ENCODE measurements at places on chromosomes 2 and 18.

DNA sequence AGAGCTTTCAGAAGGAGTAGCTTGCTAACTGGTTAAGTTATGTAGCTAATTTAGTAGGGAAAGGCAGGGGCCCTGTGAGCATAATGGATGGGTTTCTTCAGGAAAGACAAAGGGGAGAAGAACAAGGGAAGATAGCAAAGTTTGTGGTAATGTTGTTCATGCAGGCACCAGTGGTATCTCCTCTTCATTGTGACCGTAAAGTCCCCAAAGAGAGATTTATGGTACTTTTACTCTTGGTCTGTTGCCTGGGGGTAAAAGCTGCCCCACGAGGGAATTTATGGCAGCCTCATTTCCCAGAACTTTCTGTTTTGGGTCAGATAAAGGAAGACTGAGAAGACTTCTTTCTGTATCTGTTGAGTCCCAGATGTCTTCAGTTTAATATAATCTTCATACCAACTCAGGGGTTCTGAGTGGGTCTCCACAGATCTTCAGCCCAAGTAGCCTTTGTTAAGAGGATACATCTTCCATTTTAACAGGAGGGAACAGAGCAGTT is 27.5 kb downstream of the MALT1 start:
- H3K4me3 ChIP-seq = no peak overlapping the region
- H3K36me3 ChIP-seq = no peaks in the 10 kb centered on the region
- H3K4me1 ChIP-seq = no peaks in the 10 kb centered on the region
- no peak for DNase-seq
- no peak overlapping the region for H3K27ac ChIP-seq

- H3K27ac ChIP-seq = no peak overlapping the region
- DNase-seq = no peak
- no peaks in the 10 kb centered on the region for H3K27me3 ChIP-seq
- H3K4me3 ChIP-seq = no peak overlapping the region
Observed at GRCh38 chr18:76430636-76431035, 64.4 kb downstream of the ZNF516 start.

GRCh38 chr2:26088038-26088643 is 54.3 kb downstream of the RAB10 start:
- no peak overlapping the region for H3K4me3 ChIP-seq
- H3K4me1 ChIP-seq = no peaks in the 10 kb centered on the region
- H3K27ac ChIP-seq = no peak overlapping the region
- no peaks in the 10 kb centered on the region for H3K27me3 ChIP-seq
- H3K36me3 ChIP-seq = no peaks in the 10 kb centered on the region

GRCh38 chr18:36419900-36420531 is 122.5 kb downstream of the FHOD3 start:
- H3K27me3 ChIP-seq = no peaks in the 10 kb centered on the region
- H3K36me3 ChIP-seq = no peaks in the 10 kb centered on the region
- H3K27ac ChIP-seq = peak overlapping the region; percentile 3
- no peaks in the 10 kb centered on the region for H3K4me1 ChIP-seq
- no peak for DNase-seq

GRCh38 chr2:152467677-152468410 is 132.9 kb downstream of the FMNL2 start:
- no peaks in the 10 kb centered on the region for H3K36me3 ChIP-seq
- no peak for DNase-seq
- no peaks in the 10 kb centered on the region for H3K27me3 ChIP-seq
- peak overlapping the region; percentile 78 for H3K27ac ChIP-seq
- no peak overlapping the region for H3K4me3 ChIP-seq
- H3K4me1 ChIP-seq = peaks cover 9% of the 10 kb centered on the region

GRCh38 chr2:12068796-12069538 is 322.5 kb downstream of the LPIN1 start:
- H3K4me3 ChIP-seq = no peak overlapping the region
- no peaks in the 10 kb centered on the region for H3K4me1 ChIP-seq
- H3K27ac ChIP-seq = no peak overlapping the region
- no peaks in the 10 kb centered on the region for H3K36me3 ChIP-seq
- H3K27me3 ChIP-seq = no peaks in the 10 kb centered on the region

GRCh38 chr2:64141674-64142405 is 2.4 kb downstream of the PELI1 start:
- H3K36me3 ChIP-seq = no peaks in the 10 kb centered on the region
- peak overlapping the region; percentile 90 for H3K4me3 ChIP-seq
- peak overlapping the region; percentile 99 for H3K27ac ChIP-seq
- no peaks in the 10 kb centered on the region for H3K27me3 ChIP-seq
- H3K4me1 ChIP-seq = peaks cover 4% of the 10 kb centered on the region

DNA sequence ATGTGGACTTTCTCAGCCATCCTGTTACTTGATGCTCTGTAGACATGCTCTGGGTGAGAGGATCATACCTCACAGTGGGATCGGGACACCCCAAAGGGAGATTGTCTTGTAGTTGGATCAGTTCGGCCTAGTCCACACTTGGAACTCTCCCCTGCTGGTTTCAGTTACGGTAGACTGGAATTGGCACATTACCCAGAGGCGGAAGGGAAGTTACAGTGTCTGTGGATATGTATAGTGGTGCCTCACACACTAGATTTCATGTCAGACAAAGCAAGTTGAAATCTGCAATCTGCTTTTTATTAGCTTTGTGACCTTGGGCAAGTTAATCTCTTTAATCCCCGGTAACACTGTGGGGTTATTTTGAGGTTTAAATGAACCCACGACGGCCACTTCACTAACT is 16.2 kb upstream of the CTAGE1 start:
- H3K27me3 ChIP-seq = no peaks in the 10 kb centered on the region
- H3K27ac ChIP-seq = no peak overlapping the region
- H3K4me3 ChIP-seq = no peak overlapping the region
- H3K4me1 ChIP-seq = no peaks in the 10 kb centered on the region
- DNase-seq = no peak

DNA sequence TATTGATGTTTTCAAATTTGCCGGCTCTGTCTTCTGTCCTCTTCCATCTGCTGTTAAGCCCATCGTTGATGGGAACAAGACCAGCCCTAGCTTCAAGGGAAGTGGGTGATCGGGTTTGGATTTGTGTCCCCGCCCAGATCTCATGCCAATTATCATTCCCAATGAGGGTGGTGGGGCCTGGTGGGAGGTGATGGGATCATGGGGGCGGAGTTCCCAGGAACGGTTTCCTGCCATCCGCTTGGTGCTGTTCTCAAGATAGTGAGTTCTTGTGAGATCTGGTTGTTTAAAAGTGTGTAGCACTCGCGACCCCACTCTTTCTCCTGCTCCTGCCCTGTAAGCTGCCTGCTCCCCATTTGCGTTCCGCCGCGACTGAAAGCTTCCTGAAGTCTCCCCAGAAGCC is 9.5 kb downstream of the ASB18 start:
- no peaks in the 10 kb centered on the region for H3K4me1 ChIP-seq
- DNase-seq = no peak
- no peaks in the 10 kb centered on the region for H3K27me3 ChIP-seq
- H3K36me3 ChIP-seq = no peaks in the 10 kb centered on the region
- no peak overlapping the region for H3K27ac ChIP-seq

- no peak overlapping the region for H3K27ac ChIP-seq
- H3K4me3 ChIP-seq = no peak overlapping the region
- no peaks in the 10 kb centered on the region for H3K27me3 ChIP-seq
- H3K36me3 ChIP-seq = no peaks in the 10 kb centered on the region
- H3K4me1 ChIP-seq = no peaks in the 10 kb centered on the region
Observed at GRCh38 chr2:186101616-186102015, 363.0 kb downstream of the FSIP2 start.

DNA sequence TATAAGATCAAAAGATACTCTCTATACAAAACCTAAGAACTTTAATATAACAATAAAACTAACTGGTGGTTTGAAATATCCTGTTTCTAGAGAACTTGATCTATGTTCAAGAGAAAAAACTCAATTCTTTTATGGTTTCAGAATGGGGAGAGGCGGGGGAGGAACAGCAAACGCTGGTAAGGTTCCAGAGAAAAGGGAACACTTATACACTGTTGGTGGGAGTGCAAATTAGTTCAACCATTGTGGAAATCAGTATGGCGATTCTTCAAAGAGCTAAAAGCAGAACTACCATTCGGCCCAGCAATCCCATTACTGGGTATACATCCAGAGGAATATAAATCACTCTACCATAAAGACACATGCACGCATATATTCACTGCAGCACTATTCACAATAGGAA is 17.2 kb downstream of the FAM98A start:
- no peak overlapping the region for H3K4me3 ChIP-seq
- H3K36me3 ChIP-seq = peaks cover 4% of the 10 kb centered on the region
- DNase-seq = no peak
- no peaks in the 10 kb centered on the region for H3K4me1 ChIP-seq

- H3K27ac ChIP-seq = peak overlapping the region; percentile 91
- H3K4me1 ChIP-seq = no peaks in the 10 kb centered on the region
- H3K36me3 ChIP-seq = no peaks in the 10 kb centered on the region
Observed at GRCh38 chr18:12991821-12992179, 638 bp downstream of the CEP192 start.

- H3K27me3 ChIP-seq = no peaks in the 10 kb centered on the region
- no peak for DNase-seq
- H3K36me3 ChIP-seq = no peaks in the 10 kb centered on the region
Observed at GRCh38 chr2:51595836-51596235, 563.9 kb upstream of the NRXN1 start.

DNA sequence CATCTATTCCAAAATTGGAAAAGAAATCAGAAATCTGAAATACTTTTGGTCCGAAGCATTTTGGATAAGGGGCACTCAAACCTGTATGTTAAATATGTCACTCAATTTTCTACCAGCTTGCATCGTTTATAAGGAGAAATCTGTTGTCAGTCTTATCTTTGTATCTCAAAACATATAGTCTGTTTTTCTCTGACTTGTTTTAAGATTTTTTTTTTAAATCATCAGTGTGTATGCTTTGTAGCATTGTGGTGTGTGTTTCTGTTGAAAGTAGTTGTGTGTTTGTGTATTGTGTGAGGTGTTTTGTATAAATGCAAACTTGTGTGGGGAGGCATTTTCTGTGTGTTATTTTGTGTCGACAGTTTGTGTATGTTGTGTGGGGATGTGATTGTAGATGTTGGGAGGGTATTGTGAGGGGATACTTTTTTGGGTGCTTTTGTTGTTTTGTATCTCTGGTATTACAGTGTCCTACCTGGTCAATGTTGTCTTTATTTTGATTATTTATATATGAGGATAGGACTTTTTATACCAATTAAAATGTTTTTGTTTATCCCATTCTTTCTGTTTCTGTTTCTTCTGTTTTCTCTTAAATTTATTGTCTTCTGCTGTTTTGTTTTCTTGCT is 30.9 kb downstream of the SMCHD1 start:
- no peaks in the 10 kb centered on the region for H3K36me3 ChIP-seq
- H3K4me3 ChIP-seq = no peak overlapping the region
- H3K4me1 ChIP-seq = no peaks in the 10 kb centered on the region
- H3K27ac ChIP-seq = no peak overlapping the region
- no peak for DNase-seq

GRCh38 chr2:14557111-14557510 is 75.4 kb upstream of the LRATD1 start:
- no peak overlapping the region for H3K4me3 ChIP-seq
- H3K27ac ChIP-seq = no peak overlapping the region
- H3K36me3 ChIP-seq = no peaks in the 10 kb centered on the region
- H3K27me3 ChIP-seq = no peaks in the 10 kb centered on the region
- no peaks in the 10 kb centered on the region for H3K4me1 ChIP-seq

DNA sequence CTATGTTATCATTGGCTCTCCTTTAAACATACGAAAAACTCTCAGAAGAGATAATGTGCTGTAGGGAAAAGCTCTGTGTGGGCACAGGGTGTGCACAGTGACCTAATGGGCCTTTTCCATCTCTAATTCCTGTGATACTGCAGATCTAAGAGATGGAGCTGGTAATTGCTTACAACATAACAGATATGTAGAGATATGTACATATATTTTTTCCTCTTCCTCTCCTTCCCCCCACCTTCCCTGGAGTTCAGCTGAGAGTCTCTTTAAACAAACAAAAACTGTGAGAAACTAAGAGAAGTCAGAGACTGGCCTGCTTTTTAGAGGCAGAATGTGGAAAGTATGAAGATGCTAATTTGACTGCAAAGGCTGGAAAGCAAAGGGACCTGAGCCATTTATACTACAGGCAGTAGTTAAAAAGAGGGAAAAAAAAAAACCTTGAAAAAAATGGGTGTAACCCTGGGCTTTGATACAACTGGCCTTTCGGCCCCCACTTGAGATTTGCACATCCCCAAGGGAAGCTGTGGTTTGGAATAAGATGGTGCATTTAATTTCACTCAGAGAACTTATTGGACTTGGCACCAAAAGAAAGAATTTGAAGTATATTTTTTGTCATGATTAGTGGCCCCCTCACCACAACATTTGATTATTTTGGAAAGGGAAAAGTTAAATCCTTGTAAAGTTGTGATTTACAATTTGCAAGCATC is 502.2 kb upstream of the ZEB2 start:
- DNase-seq = no peak
- peak overlapping the region; percentile 36 for H3K27ac ChIP-seq
- no peaks in the 10 kb centered on the region for H3K36me3 ChIP-seq
- no peaks in the 10 kb centered on the region for H3K4me1 ChIP-seq
- no peaks in the 10 kb centered on the region for H3K27me3 ChIP-seq
- no peak overlapping the region for H3K4me3 ChIP-seq

- no peak for DNase-seq
- H3K27me3 ChIP-seq = no peaks in the 10 kb centered on the region
- no peak overlapping the region for H3K27ac ChIP-seq
Observed at GRCh38 chr18:56910967-56911366, 235.9 kb upstream of the BOD1L2 start.

DNA sequence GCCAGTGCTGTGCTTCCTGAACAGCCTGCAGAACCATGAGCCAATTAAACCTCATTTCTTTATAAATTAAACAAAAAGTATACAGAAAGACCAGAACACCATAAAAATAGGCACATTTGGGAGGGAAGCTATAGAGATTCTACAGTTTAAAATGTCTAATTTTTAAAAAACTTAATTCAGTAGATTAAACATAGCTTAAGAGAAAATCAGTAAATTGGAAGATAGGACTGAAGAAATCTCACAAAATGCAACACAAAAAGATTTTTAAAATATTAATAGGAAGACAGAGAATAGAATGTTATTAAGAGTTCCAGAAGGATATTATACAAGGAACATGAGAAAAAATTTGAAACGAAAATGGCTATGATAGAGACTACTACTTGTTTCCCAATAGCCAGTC is 90.5 kb upstream of the SPTBN1 start:
- H3K27ac ChIP-seq = no peak overlapping the region
- H3K27me3 ChIP-seq = no peaks in the 10 kb centered on the region
- H3K4me3 ChIP-seq = no peak overlapping the region
- DNase-seq = no peak

DNA sequence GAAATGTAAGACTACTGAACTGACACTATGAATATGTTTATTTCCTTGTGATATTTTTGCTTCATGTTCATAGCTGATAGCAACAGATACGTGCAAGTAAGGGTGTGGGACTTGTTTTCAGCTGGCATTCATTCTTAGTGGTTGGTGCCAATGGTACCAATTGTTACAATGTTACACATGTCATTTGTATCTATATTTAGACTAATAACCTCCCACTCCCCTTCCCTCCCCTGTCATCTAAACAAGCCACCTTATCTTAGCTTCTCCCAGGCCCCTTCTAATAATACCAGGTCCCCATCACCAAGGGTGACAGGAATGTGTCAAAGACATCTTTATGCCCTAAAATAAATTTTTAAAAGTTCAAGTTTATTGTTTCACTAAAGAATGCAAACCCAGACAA is 294.7 kb upstream of the FAM98A start:
- H3K36me3 ChIP-seq = no peaks in the 10 kb centered on the region
- H3K27ac ChIP-seq = no peak overlapping the region
- no peaks in the 10 kb centered on the region for H3K4me1 ChIP-seq
- DNase-seq = no peak
